ENCODE measurements at places on chromosomes 4 and X.

GRCh38 chrX:9682456-9682855, 83.2 kb downstream of the GPR143 start:
- peak; percentile 38 for DNase-seq

GRCh38 chrX:136047969-136048368, 62.7 kb downstream of the SLC9A6 start:
- DNase-seq = no peak

DNA sequence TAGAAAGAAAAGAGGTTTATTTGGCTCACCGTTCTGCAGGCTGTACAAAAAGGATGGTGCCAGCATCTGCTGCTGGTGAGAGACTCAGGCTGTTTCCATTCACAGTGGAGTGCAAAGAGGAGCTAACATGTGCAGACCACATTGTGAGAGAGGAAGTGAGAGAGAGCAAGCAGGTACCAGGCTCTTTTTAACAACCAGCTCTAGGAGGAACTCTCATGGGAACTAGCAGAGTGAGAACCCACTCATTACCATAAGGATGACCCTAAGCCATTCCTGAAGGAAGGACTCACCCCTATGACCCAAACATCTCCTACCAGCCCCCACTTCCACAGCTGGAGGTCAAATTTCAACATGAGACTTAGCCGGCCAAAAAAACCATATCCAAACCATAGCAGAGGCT, 158.6 kb upstream of the ADGRL3 start:
- no peak for DNase-seq

GRCh38 chrX:66004928-66005829, 34.7 kb downstream of the VSIG4 start:
- no peak for DNase-seq

DNA sequence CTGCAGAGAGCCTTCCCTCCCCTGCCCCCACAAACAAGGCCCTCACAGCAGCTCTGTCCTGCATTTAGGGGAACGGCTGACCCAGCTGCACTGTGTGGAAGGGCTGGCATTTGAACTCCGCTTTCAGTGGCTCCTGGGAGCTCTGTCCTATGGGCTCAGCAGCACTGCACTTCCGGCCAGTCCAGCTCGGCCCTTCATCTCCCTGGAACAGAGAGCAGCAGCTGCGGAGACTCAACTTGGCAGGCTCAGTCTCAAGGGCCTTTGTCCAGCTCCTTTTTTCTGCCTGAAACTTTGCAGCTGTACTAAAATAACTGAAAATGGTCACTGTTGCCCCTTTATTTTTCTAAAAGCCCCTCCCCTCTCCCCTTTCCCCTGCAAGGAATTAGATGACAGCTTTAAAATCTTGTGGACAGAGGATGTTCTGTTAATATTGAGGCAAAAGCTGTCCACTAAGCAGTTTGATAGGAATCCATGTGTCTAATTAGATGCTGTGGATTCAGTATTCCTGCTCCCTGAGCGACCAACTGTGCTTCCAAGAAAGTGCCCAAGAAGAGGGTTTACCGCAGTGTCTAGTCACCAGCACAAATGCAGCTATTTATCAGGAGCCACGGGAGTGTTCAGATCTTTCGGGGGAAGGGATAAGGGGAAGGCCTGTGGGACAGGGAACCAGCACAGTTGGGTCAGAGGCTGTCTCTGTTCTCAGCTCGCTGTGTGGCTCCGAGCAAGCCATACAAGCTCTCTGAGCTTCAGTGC, 133.1 kb downstream of the AFAP1 start:
- DNase-seq = peak; percentile 50

DNA sequence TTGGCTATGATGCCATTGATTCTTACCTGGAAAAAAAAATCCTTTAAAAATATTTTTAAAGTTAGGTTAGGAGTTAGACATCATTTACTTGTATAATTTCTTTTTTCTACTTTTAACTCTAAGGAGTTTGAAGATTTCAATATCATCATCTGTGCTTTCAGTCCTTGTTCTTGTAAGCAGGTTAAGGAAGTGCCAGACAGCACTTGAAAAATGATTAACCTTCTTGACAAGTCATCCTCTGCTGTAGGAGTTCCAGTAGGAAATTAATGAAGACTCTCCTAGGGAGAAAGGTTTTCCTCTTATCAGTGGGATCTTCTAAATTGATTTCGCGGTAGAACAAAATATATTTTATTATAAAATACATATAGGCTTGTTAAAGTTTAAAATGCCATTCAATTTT, 29.1 kb upstream of the ANAPC4 start:
- DNase-seq = no peak

DNA sequence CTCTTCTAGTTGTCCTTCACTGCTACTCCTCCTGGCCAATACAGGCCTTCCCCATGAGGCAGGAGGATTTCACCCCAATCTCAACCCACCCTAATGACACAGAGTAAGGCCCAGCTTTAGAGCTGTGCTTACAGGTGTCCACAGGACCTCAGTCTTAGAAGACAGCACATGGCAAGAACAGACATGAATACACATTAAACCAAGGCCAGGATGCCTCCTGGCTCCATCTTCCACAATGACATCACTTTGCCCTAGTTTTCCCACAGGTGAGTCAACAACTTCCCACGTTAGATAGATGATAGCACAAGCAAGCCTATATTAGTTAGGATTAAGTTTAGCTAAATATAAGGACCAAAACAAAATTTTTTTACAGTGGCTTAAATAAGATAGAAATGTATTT, 63.8 kb upstream of the NOCT start:
- DNase-seq = no peak

DNA sequence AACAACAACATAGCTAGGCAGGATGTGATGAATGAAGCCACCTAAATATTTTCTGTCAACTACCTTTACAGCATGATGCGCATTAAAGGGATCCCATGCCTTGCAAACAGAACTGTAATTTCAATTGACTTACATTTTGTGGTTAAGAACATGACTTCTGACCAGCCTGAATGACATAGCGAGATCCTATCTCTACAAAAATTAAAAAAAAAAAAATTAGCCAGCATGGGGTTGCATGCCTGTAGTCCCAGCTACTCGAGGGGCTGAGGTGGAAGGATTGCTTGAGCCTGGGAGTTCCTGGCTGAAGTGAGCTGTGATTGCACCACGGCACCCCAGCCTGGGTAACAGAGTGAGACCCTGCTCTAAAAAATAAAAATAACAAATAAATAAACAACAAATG, 680.6 kb downstream of the IQCM start:
- DNase-seq = no peak

- peak; percentile 3 for DNase-seq
Measured at GRCh38 chrX:120463241-120463640, 5.9 kb downstream of the LAMP2 start.

DNA sequence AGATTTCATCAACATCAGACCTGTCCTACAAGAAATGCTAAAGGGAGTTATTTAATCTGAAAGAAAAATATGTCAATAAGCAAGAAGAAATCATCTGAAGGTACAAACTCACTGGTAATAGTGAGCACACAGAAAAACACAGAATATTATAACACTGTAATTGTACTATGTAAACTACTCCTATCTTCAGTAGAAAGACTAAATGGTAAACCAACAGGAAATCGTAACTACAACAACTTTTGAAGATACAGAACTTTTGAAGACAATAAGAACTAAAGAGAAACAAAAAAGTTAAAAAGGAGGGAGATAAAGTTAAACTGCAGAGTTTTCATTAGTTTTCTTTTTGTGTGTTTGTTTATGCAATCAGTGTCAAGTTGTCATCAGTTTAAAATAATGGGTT, 12.4 kb downstream of the MED14 start:
- DNase-seq = no peak

GRCh38 chr4:185849664-185850550, 37.9 kb upstream of the SORBS2 start:
- DNase-seq = no peak

Measured in small intestine (tissue), 16 donors.